ENCODE measurements at places on chromosomes 12 and 14. TPM values are rescaled to one million over a fixed set of nuclear protein-coding genes. Genes with fewer than 3 reads are reported as not detected.

Gene PIANP
- total RNA-seq, result not detected

Gene KRT8
- total RNA-seq, result 172 TPM

Gene SMIM41
- not detected for total RNA-seq

Gene ANO2
- total RNA-seq, result 0.28 TPM

Gene SLC38A4
- 2.8 TPM for total RNA-seq

Gene SLC24A4
- under 0.01 TPM for total RNA-seq

Gene ZNF641
- 14.4 TPM for total RNA-seq

Gene KLHL28
- total RNA-seq, result 18.7 TPM

Gene KRT77
- total RNA-seq, result not detected

Gene ATN1
- 5.1 TPM for total RNA-seq

Gene TMPO
- 60.1 TPM for total RNA-seq

Gene RASAL1
- total RNA-seq, result 1.8 TPM

Gene ADGRD1
- total RNA-seq, result not detected

Gene GUCY2C
- total RNA-seq, result not detected

Gene CDK4
- total RNA-seq, result 152 TPM
